Cardiac muscle cell (in vitro differentiated cells and primary cell): ENCODE measurements at places on chromosomes 4 and X.
A peak's percentile ranks its signal among the peaks of the same experiment; 100 is the strongest.

DNA sequence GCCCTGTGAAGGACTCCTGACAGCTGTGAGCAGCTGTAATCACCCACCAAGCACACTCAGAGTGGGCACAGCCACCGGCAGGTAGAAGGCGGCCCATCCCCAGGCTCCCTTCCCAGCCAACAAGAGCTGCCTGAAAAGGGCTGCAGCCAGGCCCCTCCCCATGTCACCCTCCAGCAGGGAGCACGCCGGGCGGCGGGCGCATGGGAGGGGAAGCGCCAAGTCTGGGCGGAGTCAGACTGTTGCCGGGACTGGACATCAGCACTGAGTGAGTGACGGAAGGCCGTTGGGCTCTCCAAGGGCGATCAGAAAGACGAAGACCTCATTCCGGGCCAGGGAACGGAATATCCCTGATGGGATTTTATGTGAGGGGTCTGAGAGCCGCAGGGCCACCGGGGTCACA lies 82.1 kb downstream of the PPP2R2C start:
- no peaks in the 10 kb centered on the region for H3K4me1 ChIP-seq
- DNase-seq, result no peak
- H3K27ac ChIP-seq, result no peak overlapping the region
- H3K4me3 ChIP-seq, result no peak overlapping the region
- no peaks in the 10 kb centered on the region for H3K27me3 ChIP-seq
- H3K36me3 ChIP-seq, result no peaks in the 10 kb centered on the region

DNA sequence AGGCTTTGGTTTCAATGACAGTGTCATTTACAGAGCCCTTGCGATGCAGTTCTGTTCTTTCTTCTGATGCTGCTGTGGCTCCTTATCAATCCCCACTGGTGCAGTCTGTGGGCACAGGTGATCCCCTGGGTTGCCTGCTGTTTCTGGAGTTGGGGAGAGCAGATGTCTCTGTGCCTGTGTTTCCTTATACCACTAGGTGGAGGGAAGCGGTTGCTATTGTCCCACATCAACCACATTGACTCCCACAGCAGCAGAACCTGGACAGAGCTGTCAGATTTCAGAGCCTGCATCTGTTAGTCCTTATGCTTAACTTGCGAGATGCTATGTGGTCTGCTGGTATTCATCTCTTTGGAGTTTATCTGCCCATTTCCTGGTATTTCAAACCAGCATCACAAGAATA lies 57.7 kb downstream of the NEIL3 start:
- H3K4me3 ChIP-seq, result no peak overlapping the region
- peaks cover 10% of the 10 kb centered on the region for H3K4me1 ChIP-seq

DNA sequence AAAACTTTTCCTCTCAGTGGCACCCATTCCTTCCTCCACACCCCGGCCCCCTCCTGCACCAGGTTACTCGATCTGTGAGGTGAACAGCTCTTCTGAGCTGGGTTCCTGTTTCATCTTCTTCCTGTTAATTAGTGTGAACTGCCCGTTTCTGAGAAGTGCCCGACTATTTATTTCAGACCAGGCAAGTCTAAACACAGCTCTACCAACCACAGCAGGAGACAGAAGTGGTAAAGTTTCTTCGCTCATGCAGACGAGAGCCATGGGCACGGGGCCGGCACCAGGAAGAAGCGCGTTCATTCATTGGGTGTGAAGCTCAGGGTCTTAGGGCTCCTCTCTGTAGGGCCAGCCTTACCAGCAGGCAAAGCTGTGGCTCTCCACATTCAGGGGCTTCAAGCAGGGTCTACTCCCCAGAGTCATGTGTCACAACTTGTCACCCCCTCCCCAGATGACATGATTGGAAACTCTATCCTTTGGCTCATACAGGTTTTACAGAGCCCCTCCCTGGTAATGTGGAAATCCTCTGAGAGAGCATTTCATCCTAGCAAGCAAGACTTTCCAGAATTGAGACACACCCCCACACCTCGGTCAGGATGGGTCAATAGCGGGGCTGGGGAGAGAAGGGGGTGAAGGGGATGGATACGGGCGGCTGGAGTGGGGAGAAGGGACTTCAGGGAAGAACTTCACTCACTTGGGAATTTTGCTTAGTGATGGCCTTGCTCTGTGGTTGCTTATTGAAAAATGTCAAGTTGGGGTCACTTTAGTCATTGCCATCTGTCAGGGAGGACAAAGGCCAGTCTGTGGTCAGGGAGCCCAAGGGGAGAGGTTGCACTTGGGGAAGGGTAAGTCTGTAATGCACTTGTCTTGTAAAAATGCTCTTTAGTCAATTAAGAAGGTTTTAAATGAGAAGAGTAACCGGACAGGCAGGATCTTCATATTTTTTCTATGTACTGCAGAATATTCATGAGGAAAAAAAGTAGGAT lies 121.6 kb upstream of the TRIM2 start:
- H3K27me3 ChIP-seq, result no peaks in the 10 kb centered on the region
- no peak for DNase-seq
- no peak overlapping the region for H3K4me3 ChIP-seq
- H3K4me1 ChIP-seq, result peaks cover 8% of the 10 kb centered on the region
- H3K36me3 ChIP-seq, result no peaks in the 10 kb centered on the region

- H3K27ac ChIP-seq, result no peak overlapping the region
- DNase-seq, result no peak
- H3K4me3 ChIP-seq, result no peak overlapping the region
Measured at GRCh38 chr4:140395668-140396067, 22.2 kb downstream of the SCOC start.

GRCh38 chr4:75172551-75172950 lies 239.6 kb downstream of the PARM1 start:
- H3K27me3 ChIP-seq, result no peaks in the 10 kb centered on the region
- DNase-seq, result no peak
- no peaks in the 10 kb centered on the region for H3K36me3 ChIP-seq
- H3K4me1 ChIP-seq, result no peaks in the 10 kb centered on the region

GRCh38 chr4:169236873-169237626 lies 33.7 kb downstream of the SH3RF1 start:
- no peak overlapping the region for H3K4me3 ChIP-seq
- H3K36me3 ChIP-seq, result no peaks in the 10 kb centered on the region
- DNase-seq, result no peak

GRCh38 chr4:7708981-7709380 lies 230.7 kb downstream of the AFAP1 start:
- DNase-seq, result no peak
- no peak overlapping the region for H3K27ac ChIP-seq
- H3K4me1 ChIP-seq, result no peaks in the 10 kb centered on the region
- H3K4me3 ChIP-seq, result no peak overlapping the region

- no peak overlapping the region for H3K4me3 ChIP-seq
- no peaks in the 10 kb centered on the region for H3K36me3 ChIP-seq
- no peaks in the 10 kb centered on the region for H3K4me1 ChIP-seq
- no peaks in the 10 kb centered on the region for H3K27me3 ChIP-seq
Measured at GRCh38 chrX:22081475-22082092, 49.5 kb downstream of the PHEX start.

GRCh38 chrX:119501511-119502148 lies 33.4 kb downstream of the SLC25A5 start:
- DNase-seq, result no peak
- no peaks in the 10 kb centered on the region for H3K36me3 ChIP-seq
- H3K4me3 ChIP-seq, result no peak overlapping the region

GRCh38 chr4:69749771-69750170 lies 10.6 kb downstream of the SULT1B1 start:
- no peak overlapping the region for H3K27ac ChIP-seq
- no peaks in the 10 kb centered on the region for H3K27me3 ChIP-seq
- DNase-seq, result no peak
- H3K4me1 ChIP-seq, result peaks cover 8% of the 10 kb centered on the region
- H3K4me3 ChIP-seq, result no peak overlapping the region
- no peaks in the 10 kb centered on the region for H3K36me3 ChIP-seq

DNA sequence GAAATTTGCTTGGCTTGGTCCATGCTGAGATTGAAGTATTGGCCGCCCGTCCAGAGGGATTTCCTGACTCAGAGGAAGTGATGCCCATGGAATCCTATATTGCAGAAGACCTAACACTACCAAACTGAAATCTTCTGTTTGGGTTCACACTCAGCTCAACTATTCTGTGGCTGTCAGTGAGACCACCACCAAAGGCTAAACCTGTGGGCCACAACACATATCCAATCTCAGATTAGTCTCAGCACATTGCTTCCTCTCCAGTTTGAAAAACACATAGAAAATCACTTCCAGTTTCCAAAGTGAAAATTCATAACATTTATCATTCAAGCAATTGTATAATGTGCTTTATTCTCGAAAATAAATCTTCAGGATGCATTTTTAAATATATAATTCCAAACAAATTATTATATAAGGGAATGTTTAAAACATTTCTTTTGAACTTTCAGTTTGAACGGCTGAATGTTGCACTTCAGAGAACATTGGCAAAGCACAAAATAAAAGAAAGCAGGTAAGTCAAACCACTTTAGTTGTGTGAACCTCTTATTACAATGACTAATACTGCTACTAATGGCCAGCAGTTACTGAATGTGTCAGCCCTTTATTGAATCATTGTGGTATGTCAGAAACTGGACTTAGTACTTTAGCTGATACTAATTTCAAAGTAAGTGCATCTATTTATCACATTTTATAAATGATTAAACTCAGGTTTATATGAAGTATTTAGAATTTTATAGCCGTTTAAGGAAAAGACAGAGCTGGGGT lies 37.0 kb downstream of the GUCY1A1 start:
- peaks cover 78% of the 10 kb centered on the region for H3K4me1 ChIP-seq
- no peaks in the 10 kb centered on the region for H3K27me3 ChIP-seq
- DNase-seq, result no peak
- H3K36me3 ChIP-seq, result peaks cover 14% of the 10 kb centered on the region

- H3K4me1 ChIP-seq, result peaks cover 7% of the 10 kb centered on the region
- H3K4me3 ChIP-seq, result peak within 1 kb of the TSS; percentile 61
- DNase-seq, result peak; percentile 84
- no peaks in the 10 kb centered on the region for H3K36me3 ChIP-seq
- H3K27me3 ChIP-seq, result no peaks in the 10 kb centered on the region
Measured at GRCh38 chr4:22515888-22516541, at the start of gene ADGRA3. TSS of gene ADGRA3 (minus strand) at chr4:22516066. CDS start at chr4:22515784, 282 bp downstream.

- DNase-seq, result no peak
- H3K27ac ChIP-seq, result no peak overlapping the region
- H3K4me3 ChIP-seq, result no peak overlapping the region
- no peaks in the 10 kb centered on the region for H3K27me3 ChIP-seq
- H3K4me1 ChIP-seq, result no peaks in the 10 kb centered on the region
Measured at GRCh38 chr4:67721770-67722597, 21.0 kb upstream of the UBA6 start.

- DNase-seq, result no peak
- H3K4me1 ChIP-seq, result no peaks in the 10 kb centered on the region
- no peaks in the 10 kb centered on the region for H3K36me3 ChIP-seq
- H3K27ac ChIP-seq, result no peak overlapping the region
Measured at GRCh38 chrX:120242813-120243212, 7.8 kb upstream of the ZBTB33 start.

DNA sequence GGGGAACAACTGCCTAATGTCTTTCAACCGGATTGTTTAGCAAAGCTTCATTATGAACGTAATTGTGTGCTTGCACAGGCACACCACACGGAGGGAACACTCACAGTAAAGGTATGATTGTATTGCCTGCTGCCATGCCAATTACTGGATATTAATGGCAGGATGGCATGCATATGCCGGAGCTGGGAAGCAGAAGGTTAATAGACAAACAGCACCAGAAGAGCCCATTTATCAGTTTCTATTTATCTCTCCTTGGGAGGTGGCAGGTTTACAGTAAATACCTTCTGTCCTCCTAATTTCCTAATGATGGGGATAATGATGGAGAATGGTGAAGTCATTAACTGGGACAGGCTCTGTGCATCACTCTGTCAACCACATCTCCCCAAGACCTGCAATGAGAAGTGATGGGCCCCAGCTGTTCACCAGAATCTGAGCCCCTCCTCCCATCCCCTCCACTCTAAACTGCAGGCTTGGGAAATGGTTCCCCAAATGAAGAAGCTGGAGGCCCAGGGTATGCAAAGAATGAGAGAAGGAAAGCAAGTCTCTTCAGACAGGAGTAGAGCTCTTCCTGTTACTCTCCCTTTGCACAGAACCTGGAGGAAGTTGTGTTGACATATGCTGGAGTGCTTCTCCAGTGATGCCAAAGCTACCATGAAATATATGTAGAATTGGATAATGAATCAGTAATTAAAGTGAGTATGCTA lies 160.8 kb downstream of the NAA11 start:
- no peak for DNase-seq
- H3K4me3 ChIP-seq, result no peak overlapping the region
- no peaks in the 10 kb centered on the region for H3K36me3 ChIP-seq
- no peaks in the 10 kb centered on the region for H3K27me3 ChIP-seq
- no peak overlapping the region for H3K27ac ChIP-seq

DNA sequence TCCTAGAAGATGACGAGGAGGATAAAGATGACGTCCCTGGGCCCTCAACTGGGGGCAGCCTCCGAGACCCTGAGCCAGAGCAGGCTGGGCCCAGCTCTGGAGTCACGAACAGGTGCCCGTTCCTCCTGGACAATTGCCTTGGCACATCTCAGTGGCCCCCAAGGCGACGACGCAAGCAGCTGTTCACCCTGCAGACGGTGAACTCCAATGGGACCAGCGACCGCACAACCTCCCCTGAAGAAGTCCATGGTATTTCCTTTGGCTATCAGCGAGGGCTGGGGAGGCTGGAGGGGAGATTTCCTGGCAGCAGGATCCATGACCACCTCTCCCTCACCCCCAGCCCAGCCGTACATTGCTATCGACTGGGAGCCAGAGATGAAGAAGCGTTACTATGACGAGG lies 11.9 kb downstream of the USP11 start:
- peaks cover 55% of the 10 kb centered on the region for H3K36me3 ChIP-seq
- no peak for DNase-seq
- no peak overlapping the region for H3K4me3 ChIP-seq
- peak overlapping the region; percentile 17 for H3K27ac ChIP-seq
- H3K27me3 ChIP-seq, result no peaks in the 10 kb centered on the region

- no peaks in the 10 kb centered on the region for H3K36me3 ChIP-seq
- DNase-seq, result no peak
- H3K27ac ChIP-seq, result no peak overlapping the region
- no peak overlapping the region for H3K4me3 ChIP-seq
- no peaks in the 10 kb centered on the region for H3K4me1 ChIP-seq
- H3K27me3 ChIP-seq, result no peaks in the 10 kb centered on the region
Measured at GRCh38 chr4:67568820-67569219, 10.3 kb downstream of the STAP1 start.

DNA sequence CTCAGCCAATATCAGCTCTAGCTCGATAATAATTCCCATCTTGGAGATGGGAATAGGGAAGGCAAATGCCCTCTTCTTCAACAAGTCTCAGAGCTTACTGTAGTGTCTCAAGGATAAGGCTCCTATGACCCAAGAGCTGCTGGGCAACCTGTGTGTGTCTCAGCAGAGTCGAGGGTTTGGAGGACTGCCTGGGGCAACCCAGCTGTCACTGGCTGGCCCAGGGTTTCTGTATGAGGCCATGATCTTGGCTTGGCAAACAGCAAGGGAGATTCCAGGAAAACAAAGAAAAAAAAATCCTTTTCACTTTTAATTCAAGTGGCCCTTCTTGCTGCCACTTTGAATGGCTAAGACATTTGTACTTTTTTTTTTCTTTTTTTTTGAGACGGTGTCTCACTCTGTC lies 34.4 kb downstream of the TMSB4X start:
- no peak overlapping the region for H3K27ac ChIP-seq
- H3K36me3 ChIP-seq, result no peaks in the 10 kb centered on the region

- no peak overlapping the region for H3K4me3 ChIP-seq
- no peaks in the 10 kb centered on the region for H3K4me1 ChIP-seq
- H3K36me3 ChIP-seq, result no peaks in the 10 kb centered on the region
- H3K27ac ChIP-seq, result no peak overlapping the region
Measured at GRCh38 chrX:88146577-88146976, 600.4 kb upstream of the CPXCR1 start.
